ENCODE measurements at places on chromosomes 7 and 10.

GRCh38 chr10:113499806-113500205 is 53.0 kb upstream of the HABP2 start:
- DNase-seq = no peak

DNA sequence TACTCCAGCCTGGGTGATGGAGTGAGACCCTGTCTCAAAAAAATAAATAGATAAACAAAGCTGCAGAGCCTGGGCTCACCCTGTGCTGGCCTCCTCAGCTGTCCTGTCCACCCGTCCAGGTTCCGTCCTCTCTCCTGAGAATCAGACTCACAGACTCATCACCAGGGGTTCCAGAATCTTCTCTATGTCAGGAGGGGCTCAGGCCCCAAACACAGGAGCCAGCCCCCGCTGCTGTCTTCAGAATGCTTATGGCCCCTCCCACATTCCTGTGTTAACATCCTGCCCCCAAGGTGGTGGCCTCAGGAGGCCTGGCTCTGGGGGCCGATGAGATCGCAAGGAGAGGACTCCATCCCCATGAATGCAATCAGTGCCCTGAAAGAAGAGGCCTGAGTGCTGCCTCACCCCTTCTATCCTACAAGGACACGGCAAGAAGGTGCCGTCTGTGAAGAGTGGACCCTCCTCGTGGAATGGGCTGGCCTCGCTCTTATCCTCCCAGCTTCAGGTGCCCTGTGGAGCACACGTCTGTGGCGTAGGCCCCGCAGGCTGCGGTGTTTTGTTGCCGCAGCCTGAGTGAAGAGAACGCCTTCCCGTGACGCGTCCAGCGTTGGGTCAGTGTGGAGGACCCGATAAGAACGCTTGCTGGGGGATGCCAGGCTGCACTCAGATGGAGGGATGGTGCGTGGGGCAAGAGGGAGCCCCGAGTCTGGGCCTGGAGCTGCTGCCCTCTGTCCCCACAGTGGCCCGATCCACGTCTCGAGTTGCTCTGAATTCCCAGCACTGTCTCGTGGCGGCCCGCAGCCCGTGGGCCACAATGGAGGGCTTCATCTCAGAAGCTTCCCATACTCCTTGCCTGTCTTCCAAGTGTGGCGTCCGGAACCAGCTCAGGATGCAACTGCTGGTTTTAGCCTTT is 77.1 kb downstream of the INPP5A start:
- no peak for DNase-seq

DNA sequence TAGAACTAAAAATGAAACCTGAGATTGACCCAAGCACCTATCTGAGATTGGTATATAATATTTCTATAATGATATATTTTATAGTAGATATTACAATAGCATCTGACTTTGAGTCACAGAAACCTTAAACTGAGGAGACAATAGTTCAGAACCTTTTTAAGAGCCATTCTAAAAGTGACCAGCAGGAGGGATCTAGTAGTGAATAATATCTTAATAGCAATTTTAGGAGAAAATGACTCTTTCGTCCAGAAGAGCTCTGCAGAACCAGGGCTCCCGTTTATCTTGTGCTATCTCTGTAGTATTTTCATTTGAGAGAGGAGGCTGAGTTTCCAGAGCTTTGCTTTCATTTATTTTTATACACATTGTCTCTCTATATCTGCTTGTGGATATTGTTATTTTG is 68.1 kb downstream of the PODXL start:
- DNase-seq = no peak

DNA sequence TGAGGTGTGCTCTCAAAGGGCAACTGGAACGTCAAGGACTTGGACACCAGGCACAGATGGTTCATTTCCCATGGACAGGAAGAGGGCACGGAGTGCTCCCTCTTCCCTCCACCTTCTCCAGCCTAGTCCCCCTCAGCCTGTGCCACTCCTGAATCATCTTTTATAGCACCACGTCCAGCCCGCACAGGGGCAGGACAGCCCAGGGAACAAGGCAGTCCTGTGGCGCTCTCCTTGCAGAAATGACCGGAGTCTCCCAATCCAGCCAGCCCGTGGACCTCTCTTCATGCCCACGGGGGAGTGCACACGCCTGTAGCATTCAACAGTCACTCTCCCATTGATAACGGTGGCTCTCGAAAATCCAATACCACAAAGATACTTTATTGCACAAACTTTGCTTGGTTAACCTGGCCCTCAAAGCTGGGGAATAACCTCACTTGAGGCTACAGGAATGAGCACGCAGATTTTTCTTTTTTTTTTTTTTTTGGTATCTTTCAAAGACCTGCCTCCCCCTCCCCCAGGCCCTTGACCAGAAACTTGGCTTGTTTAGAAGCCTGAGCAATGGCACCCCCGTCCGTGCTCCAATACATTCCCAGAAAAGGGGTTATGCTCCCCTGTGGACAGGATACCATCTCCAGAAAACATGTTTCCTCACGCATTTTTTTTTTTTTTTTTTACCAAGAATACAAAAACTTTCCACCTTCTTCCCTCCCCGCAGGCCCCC is 733 bp downstream of the PRKCQ start:
- DNase-seq = peak; percentile 61

- no peak for DNase-seq
Measured at GRCh38 chr7:46233585-46234329, 312.7 kb upstream of the IGFBP3 start.

- no peak for DNase-seq
Measured at GRCh38 chr10:78139341-78139740, 105.7 kb downstream of the RPS24 start.

GRCh38 chr10:88442716-88443115 is 140.4 kb downstream of the RNLS start:
- DNase-seq = no peak

GRCh38 chr10:61943674-61944378 is 42.3 kb downstream of the ARID5B start:
- peak; percentile 49 for DNase-seq

GRCh38 chr10:13225601-13226000 is 8.6 kb downstream of the UCMA start:
- DNase-seq = no peak

- no peak for DNase-seq
Measured at GRCh38 chr7:95105627-95106026, 198.2 kb downstream of the PPP1R9A start.

DNA sequence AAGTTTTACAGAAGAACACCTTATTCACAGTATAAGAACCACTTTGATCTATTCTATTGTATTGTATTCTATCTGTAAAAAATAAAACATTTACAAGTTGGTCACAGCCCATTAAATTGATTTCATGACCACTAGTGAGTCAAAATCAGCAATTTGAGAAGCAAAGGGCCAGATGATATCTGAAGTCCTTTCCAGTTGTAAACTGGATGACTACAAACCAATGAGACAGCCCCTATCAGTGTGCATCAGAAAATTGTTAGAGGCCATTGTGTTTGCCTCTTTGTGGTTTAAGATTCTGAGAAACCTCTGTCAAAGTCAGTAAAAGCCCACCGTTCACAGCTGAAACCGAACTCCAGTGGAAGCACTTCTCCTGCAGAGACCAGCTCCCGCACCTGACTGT is 54.8 kb downstream of the TBXAS1 start:
- DNase-seq = no peak

GRCh38 chr10:129501652-129502436 is 34.8 kb downstream of the MGMT start:
- no peak for DNase-seq

- DNase-seq = no peak
Measured at GRCh38 chr10:113319479-113319878, 233.4 kb upstream of the HABP2 start.

- DNase-seq = no peak
Measured at GRCh38 chr10:5509691-5510090, 10.3 kb upstream of the CALML5 start.
